ENCODE measurements at places on chromosomes 11 and 22.

DNA sequence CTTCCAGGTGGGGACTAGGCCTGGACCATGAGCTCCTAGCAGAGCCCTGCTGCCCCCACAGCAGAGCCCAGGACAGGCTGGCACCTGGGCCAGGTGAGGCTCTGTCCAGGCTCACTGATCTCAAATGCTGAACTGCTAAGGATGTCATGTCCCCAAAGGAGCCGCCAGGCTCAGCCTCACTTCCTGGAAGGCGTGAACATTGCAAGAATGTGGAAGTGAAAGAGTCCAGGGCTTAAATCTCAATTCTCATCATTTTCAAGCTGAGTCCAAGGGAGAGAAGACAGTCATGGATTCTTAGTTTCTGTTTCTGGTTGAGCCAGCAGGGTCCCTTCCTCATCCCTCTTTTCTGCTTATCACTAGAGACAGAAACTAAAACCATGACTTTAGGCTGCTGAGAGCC, 5.0 kb downstream of the ASCL2 start:
- peak; percentile 58 for DNase-seq

- DNase-seq, result no peak
These were observed 7.4 kb upstream of the SOX6 start for GRCh38 chr11:16363706-16364105.

DNA sequence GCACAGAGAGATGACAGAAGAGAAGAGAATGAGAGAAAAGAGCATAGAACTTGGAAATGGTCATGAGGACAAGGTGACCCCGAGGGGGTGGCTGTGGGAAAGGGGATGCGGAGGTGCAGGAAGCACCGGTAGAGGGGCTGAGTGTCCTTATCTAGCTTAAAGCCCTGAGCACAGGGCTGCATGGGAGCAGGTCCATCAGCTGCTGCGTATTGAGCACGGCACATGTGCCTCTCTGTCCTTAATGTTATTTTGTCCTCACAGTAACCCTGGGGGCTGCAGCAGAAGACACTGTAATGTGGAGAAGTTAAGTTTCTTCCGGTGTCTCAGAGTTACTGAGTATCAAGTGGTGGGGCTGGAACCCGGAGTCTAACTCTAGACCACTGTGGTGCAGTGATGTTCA, 94.4 kb upstream of the OR4B1 start:
- DNase-seq, result no peak

GRCh38 chr11:61842528-61842820, 14.4 kb downstream of the FADS2 start:
- no peak for DNase-seq

- peak; percentile 71 for DNase-seq
These were observed 425.9 kb downstream of the TMEM135 start for GRCh38 chr11:87463486-87464102.

DNA sequence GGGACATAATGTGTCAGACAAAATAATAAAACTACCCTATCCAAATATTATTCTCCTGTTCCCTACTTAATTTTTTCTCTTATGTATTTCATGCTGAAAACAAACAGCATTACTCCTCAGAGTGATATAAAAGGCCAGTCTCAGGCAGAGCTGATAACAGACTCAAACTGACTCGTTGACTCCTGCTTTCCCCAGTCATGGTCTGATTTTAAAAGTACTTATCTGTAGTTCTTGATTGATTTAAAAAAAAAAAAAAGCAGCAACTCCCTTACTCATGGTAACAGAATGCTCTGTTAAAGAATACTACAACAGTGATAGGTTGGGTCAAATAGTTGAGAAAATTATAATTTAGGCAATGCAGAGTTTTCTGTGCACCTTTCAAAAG, 90.3 kb upstream of the BARX2 start:
- no peak for DNase-seq

DNA sequence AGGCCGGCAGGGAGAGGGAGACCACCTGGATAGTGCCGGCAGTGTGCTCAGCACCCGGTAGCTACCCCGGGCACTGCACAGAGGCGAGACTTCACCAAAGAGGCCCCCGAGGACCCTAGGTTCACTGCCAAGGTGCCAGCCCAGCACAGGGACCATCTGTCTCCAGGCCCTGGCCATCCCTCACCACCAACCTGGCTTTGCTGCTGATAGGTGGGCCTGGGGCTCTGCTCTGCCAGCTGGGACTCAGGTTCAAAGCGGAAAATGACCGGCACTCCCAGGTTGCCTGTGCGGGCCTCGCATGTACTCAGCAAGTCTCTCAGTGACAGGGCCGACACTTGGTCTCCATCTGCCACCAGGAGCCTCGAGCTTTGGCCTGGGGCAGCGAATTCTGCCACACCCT, 812.2 kb downstream of the BRD1 start:
- DNase-seq, result no peak

DNA sequence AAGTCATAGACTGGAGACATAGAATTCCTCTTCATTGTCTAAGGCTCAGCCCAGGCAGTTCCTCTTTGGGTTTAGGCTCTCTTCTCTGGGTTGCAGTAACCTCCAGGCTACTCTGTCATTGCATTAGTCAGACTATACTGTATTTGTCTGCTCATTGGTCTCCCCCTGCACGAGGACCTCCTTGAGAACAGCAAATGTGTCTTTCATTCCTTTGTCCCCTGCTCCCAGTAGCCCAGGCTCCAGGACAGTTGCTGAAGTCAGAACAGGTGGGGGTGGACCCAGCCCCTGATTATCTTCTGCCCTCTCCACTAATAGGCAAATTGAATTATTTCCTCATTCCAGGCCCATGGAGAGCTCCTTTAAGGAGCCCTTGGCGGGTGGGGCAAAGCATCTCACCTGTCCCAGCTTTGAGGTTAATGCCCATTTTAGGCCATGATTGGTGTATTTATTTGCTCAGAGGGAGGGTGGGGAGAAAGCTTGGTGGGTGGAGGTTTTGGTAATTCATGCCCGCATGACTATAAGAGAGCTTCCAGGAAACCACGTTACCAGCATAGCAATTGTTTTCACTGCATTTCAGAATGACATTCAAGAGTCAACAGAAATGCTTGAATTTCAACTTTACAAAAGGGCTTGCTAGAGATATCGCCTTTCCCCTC, 40.9 kb downstream of the NAV2 start:
- DNase-seq, result no peak

- DNase-seq, result no peak
These were observed 629.0 kb downstream of the TBC1D22A start for GRCh38 chr22:47391169-47392053.

DNA sequence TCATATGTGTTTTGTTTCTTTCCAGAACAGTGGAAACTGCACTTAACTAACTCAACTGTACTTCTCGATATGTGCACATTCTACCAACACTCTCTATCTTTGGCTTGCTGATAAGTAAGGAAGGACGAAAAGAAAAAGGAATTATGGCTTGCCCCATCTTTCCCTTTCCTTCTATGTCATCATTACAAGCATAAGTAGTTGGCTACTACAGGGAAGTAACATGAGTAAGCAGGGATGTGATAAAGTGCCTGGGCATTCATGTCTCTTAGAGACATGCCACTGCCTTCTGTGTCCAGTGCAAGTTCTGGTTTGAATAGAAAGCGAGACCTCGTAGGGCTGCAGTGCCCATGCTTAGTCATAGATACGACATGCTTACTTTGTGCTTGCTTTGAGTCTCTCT, 342.5 kb downstream of the ETS1 start:
- DNase-seq, result no peak

DNA sequence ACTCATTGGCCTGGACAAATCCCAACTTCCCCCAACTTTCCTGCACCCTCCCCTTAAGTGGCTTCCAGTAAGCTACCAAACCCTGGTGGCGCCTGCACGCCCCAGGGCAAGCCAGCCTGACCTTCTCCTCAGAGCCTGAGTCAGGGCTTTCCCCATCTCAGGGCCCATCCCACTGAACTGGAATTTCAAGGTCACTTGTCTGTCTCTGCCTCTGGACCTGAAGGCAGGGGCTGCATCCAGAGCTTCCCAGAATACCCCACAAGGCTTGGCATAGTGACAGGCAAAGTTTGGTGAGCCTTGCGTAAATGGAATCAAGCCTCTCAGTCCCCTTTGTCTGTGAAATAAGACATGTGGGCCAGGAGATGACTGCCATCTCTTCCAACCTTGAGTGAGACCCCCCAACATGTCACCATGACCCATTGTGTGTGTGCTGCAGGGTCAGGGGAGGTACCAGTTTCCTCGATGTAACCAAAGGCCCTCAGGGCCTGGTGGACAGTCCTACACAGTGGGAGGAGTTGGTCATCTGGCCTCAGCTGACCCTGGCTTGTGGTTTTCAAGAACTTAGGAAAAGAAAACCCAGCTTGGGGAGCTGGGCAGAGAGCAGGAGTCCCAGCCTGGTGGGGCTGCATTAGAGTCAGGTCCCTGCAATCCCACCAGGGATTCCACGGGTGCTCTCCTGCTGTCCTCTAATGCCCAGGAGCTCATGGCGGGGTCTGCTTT, 8.9 kb downstream of the ALX4 start:
- DNase-seq, result no peak

GRCh38 chr22:34105461-34106062, 185.3 kb upstream of the LARGE1 start:
- DNase-seq, result peak; percentile 18

DNA sequence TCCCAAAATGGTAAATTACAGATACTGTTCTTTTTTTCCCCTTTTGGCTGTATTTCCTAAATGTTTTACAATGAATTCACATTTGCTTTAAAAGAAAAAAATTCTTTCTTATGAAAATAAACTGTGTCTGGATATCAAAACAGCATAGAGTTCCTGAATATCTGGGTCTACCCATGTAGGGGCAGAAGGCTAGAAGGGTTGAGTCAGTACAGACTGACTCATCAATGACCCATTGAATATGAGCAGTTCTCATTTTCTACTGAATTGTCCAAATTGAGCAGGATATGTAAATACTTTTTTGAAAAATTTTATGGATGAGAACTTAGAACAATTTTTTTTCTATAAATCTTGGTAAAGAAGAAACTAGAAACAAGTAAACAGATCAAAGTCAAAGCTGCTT, 16.3 kb upstream of the C11orf87 start:
- no peak for DNase-seq

DNA sequence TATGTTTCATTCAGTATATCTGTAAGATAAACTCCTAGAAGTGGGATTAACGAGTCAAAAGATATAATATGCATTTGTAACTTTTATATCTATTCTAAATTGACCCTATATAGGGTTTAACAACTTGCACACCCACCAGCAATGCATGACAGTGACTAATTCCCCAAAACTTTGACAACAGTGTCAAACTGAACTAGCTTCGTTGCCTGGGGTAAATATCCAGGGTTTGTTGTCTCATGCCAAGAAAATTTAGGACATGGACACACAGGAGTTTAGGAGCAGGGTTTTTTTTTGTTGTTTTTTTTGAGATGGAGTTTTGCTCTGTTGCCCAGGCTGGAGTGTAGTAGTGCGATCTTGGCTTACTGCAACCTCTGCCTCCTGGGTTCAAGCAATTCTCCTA, 5.1 kb downstream of the SNU13 start:
- DNase-seq, result no peak

DNA sequence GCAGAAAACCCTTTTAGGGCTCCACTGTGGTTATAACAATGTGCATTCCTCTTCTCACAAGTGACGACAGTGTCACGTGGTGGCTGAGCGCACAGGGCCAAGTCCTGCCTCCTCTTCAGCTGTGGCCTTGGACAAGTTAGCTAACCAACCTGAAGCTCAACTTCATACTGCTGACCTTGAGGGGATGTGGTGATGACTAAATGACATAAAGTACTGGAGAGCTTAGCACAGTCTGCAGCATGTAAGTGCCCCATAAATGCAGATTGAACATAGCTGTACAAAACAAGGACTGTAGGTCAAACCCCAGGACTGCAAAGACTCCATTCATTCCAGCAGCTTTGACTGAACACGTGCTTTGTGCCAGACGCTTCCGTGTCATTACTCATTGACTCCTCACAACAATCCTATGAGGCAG, 20.1 kb upstream of the MRGPRX2 start:
- DNase-seq, result no peak

DNA sequence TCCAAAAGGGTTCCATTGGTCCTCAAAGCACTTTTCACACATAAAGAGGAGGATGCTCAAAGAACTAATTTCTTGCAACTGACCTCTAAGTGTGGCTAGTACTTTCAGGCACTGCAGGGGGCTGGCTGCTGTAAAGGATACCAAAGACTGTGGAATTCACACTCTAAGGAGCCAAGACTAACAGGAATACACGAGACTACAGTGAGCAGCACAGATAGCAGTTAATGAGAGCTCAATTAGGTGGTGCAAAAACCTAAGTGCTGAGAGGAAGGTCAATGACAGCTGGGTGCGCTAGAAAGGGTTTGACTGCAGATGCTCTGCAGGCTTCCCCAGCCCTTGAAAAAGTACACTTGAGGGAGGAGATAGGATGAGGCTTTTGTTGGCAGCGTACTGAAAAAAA, 124.3 kb upstream of the NTM start:
- DNase-seq, result no peak

- DNase-seq, result no peak
These were observed 802.5 kb downstream of the DLG2 start for GRCh38 chr11:84824624-84825023.

DNA sequence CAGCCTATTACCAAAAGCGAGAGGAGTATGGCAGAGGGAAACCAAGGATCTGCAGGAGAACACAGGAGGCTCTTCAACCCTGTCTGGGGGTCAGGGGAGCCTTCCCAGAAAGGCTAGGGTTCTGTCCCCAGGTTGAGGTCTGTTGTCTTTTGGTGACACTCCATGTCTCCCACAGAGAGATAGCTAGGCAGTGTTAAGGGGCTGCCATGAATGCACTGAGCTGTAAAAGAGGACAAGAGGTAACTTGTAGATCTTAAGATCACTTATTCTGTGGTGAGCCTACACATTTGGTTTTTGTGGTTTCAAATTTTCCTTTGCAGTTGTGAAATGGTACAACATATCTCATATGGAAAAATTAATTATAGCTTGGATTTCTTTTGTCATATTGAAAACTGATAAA, 6.0 kb upstream of the ACER3 start:
- DNase-seq, result no peak

DNA sequence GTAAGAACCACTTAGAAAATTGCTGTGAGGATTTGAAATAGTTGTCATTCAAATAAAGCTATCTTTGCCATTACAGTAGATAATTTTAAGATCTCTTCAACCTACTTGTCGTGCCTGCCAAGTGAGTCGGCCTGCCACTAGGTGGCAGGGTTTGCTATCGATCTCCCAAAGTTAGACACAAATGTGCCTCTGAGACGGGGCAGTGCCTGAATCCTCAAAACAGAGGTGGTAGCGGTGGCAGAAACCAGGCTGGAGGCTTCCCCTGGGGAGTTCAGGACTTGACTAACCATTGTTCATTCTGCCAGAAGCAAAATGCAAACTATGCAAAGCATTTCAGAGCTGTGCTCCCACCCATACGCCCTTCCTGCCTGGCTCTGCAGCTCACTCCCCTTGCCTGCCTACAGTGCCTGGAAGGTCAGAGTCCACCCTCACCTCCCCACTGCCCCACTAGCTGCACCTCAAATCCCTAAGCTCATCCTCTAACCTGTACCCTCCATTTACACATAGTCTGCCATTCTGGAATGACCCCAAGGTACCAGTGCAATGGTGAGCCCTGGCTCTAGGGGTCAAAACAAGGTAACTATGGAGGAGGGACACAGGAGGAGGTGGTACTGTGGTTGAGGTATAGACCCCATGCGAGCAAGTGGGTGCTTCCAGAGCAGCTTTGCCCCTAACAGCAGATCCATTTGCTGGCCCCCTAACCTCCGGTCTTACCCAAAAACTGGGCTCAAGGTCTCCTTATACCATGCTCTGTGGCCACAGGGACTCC, 82.1 kb downstream of the C11orf58 start:
- DNase-seq, result peak; percentile 70
